ENCODE measurements at places on chromosomes 7 and 10.
A peak's percentile ranks its signal among the peaks of the same experiment; 100 is the strongest.

DNA sequence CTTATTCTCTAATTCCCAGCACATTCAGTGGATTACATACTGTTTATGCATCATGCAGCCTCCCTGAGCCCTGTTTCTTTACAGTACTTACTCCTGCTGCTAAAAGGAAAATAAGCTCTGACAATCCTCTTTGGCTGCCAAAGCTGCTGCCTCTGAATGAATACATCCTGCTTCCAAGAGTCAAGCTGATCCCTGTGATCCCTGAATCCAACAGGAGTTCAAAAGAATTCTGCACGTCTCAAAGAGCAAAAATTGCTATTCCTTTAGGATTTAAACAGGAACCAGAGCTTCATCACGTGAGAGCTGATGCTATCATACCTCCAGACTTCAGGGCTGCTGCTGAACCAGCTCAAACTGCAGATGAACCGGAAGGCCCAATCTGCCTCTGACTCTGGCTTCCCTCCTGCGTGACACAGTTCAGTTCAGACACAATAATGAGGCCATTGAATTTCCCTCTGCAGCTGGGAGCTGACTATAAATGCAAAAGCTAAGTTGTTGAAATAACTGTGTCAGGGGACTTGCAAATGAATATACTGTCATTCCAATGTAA, 851.0 kb upstream of the PHF14 start:
- DNase-seq, result peak; percentile 1

DNA sequence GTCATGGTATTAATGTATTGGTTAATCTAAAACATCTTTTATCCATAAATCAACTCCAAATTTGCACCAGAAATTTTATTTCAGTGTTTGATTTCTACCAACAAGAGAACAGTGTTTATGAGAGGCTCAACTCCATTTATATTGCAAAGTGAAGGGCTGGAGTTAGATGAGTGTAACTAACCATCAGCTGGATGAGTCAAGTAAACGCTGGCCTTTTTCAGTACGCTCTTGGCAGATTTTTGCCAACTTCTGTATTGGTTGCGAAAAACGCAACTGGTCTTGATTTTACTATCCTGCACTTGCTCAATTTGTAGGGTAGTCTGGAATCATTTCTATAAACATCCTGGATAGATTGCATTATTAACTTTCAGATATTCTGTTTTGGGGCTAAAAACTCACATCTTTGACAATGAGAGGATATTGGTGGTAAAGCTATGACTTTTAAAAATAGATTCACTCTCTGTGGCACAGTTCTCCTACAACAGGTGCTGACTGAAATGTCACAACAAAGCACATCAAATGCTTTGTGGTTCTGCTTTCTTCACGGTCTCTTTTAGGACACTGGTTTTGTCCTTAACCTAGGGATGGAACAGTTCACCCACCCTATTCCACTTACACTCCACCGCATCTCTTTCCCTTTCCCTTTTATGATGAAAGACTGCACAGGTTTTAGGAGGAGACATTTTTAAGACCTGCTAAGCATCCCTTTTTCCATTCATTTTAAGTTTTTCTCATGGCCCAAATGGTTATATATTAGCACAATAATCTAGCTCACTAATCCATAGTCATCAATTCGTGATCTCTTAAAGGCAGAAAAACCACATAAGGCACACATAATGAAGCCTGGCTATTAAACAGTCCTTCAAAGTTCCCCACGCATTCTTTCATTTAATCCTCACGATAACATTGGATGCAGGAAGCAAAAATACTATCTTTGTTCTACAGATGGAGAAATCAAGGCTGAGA, 12.8 kb downstream of the CACNA2D1 start:
- no peak for DNase-seq

DNA sequence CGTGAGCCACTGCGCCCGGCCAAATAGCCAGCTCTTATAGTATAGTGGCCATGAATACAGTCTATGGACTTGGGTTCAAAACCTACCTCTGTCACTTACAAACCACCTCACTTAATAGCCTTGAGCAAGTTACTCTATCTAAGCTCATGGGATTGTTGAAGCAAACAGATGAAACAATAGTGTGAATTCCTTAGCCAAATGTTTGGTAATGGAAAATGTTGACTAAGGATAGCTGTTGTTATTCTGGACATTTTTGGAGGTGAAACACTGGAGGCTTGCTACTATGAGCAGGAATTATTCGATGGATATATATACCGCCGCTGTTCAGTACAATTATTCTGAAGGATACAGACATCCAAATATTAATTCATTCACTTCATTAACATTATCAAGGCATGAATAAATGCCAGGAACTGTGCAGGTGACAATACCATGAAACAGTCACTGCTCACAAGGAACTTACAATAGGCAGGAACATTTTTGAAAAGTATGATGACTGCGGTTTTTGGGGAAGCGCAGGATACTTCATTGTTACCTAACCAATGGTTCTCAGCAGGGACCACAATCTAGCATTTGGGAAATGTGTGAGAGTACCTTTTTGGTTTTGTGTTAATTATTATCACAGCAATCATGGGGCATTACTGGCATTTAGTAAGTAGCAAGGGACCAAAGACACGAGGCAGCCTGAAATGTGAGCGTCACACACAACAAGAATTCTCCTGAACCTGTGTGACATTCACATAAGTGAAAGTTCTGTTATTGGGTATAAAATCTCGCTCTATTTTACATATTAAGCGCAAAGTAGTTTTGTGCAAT, 55.7 kb downstream of the CUBN start:
- DNase-seq, result peak; percentile 28

DNA sequence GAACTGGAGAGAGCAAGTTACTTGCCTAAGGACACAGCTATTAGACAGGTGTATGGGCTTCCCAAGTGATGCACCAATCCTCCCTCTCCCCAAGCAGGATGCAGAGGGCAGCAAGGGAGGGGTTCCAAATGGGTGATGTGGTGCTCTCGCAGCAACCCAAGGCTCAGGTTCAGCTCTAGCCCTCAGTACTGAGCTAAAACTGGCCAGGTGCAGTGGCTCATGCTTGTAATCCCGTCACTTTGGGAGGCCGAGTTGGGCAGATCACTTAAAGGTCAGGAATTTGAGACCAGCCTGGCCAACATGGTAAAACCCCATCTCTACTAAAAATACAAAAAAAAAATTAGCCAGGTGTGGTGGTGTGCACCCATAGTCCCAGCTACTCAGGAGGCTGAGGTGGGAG, 40.7 kb downstream of the GPRIN2 start:
- no peak for DNase-seq

DNA sequence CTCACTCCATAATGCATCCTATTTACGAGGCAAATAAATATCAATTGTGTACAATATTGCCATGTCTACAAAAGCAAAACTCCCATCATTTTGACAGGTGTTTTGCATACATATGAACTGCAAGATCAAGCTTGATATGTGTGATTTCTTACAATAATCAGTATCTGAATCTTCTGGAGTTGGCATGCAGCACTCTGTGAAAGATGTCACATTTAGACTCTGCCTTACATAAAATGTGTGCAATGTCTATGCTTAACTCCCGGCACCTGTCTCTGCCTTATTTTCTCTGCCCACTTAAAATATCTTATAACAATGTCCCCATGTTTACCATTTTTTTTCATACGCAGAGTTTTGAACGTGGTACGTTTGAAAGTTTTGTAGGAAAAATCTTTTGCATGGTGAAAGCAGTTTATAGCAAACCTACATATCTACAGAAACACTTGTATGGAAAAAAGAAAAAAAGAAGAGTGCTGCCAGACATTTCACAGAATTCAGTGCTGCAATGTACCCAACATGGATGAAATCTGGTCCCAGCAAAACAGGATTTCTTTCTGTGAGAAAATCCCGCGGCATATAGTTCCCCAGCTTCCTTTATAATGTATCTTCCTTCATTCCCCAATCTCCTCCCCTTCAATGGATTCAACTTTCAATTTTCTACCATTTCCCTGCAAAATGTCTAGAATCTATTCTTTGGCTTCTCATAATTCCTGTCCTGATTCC, 114.1 kb upstream of the NRP1 start:
- DNase-seq, result no peak

- DNase-seq, result no peak
Measured at GRCh38 chr7:96707901-96708774, 1.5 kb downstream of the SEM1 start.

GRCh38 chr10:118592675-118593330, 2.6 kb downstream of the PRLHR start:
- no peak for DNase-seq

GRCh38 chr10:126959906-126960685, 54.9 kb downstream of the DOCK1 start:
- no peak for DNase-seq

DNA sequence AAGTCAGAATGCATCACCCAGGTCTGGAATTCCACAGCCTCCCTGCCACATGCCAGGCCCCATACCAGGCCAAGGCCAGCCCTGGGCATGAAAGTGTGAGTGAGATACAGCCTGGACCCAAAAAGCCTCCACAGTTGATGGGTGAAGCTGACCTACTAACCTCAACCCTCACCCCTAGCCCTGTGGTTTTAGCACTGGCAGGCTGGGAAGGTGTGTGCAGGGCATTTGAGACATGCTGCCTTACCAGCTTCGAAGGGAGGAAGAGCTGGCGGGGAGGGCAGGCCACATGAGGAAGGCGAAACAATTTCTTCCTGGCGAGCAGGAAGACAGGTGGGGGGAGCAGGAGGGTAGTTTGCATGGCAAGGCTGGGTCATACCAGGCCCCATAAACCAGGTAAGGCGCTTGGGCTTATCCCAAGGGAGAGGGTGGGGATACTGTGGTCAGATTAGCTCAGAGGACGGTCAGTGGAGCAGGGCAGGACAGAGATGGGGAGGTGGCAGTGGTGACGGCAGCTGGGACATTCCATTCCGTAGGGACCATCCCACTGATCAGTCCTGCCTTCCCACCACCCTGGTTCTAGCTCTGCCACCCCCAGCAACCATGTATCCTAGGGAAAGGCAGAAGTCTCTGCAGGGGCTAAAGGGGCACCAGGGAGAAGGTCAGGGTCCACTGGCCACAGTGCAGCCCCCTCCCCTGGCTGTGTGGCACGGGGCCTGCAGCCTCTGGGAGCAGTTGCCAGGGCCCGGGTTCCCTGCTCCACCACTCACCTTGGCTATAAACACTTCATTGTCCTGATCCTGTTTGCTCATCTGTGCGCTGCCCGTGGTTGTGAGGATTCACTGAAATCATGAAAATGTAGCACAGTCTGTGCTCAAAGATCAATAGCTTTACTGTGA, 155.8 kb downstream of the NRF1 start:
- DNase-seq, result no peak

GRCh38 chr10:79067241-79068202, 1.2 kb upstream of the ZMIZ1 start:
- DNase-seq, result peak; percentile 85

- no peak for DNase-seq
Measured at GRCh38 chr10:101143345-101143630, 12.2 kb downstream of the TLX1 start.

- peak; percentile 92 for DNase-seq
Measured at GRCh38 chr10:73887294-73888039, 13.1 kb upstream of the CAMK2G start.

DNA sequence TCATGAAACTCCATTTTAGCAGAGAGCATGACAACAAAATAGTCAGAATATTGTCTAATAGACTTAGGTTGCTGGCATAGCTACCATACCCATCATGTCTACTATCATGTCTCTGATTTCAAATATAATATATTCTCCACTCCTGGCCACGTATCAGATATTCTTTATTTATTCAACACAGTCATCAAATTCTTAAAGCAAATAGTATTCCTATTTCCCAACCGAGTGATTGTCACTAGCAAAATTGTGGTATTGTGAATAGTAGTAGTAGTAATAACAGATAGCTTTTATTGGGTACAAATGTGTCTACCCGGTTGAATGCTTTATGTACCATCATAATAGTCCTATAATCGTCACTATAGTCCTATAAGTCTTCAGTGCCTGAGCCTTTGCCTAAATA, 918.6 kb downstream of the KCNMA1 start:
- DNase-seq, result no peak

DNA sequence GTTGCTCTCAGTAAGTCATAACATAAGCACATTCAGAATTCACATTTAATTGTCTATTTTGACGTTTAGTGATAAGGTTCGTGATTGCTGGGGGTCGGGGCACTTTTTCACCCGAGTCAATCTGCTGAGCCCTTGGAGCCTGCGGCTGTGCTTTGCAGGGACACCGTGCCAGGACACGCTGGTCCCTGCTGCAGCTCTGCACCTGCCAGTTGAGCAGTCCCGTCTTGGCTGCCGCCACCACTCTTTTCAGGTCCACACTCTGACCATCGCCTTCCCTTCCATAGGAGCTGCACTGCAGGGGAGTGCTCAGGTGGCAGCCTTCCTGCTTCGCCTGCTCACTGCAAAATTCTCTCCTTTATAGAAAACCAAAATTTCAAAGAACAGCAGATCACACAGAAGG, 36.4 kb downstream of the CUL1 start:
- no peak for DNase-seq

DNA sequence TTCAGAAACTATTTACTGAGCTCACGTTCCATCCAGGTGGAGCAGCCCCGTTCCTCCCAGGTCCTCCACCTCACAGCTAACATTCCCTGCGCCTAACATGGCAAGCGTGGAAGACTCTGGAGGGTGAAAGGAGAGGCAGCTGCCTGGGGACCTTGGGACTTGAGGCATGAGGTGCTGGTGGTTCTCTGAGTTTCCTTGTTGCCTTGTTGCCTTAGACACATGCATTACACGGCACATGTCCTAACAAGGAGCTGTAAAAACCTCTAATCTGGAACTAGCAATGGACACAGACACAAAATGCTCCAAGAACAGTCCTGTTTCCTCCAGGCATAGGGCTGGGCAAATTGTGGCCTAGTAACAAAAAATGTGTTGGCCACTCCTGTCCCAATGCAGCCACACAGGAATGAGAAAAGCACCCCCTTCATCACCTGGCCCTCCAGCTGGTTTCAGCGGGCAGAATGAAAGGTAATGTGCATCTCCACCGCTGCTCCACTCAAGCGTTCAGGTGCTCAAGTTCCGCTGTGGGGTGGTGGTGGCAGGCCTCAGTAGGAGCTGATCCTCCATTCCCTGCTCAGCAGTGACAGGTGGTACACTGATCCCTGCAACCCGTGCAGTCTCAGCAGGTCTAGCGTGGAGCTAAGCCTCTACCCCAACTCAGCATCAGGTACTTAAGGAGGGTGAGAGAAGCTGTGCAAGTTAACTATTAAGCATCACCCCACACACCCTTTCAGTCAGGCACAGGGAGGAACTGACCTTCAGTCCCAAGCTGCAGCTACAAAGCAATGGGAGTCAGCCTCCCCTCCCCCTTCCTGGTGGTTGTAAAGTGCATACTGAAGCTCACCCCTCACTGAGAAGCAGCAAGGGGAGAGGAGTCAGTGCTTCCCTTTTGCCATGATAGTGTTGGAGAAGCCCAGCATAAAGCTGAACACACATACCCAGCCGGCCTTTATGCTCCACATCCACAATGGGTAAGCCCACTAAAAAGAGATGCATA, 382.8 kb downstream of the SDK1 start:
- no peak for DNase-seq

DNA sequence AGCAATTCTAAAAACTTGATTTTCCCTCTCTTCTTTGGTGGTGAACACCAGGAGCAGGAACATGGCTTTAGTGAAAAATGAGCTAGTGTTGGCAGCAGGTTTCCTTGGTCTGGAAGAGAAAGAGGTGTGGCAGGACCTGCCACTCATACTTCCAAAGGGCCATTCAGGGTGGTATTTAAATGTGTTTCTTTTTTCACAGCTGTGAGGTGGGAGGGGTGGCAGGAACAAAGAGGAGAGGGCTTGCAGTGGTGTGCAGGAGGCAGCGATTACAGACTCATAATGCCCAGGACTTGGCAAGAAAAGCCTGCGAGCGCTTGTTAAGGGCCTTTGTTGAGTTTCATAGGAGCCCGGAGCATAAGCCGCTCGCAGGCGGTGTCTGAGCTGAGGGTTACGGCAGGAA, 36.8 kb downstream of the WIPF3 start:
- no peak for DNase-seq
